ENCODE measurements at places on chromosomes 13 and 19.

DNA sequence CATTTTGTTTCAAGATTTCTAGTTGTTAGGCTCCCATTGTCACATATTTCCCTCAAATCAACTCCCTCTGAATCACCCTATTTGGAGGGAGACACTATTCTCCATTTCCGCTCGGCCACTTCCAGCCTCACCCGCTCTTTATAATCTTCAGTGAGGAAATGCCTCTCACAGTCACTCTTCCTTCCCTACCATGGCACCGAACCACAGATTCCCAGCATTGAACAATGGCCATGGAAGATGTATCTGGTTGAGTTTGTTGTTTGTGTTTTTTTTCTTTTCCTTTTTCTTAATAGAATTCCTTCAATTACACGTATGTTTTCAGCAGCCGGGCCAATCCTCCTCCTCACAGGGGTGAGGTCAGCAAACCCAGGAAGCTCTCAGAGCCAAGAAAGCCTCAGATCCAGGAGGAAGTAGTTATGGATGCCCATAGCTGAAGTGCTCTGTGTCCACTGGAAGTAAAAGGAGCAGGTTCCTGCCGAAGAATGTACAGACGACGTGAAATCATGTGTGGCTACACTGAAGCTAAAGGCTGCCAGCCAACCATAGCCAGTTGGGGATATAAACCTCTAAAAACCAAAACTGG lies 472.1 kb downstream of the FOXO1 start:
- DNase-seq, result no peak

DNA sequence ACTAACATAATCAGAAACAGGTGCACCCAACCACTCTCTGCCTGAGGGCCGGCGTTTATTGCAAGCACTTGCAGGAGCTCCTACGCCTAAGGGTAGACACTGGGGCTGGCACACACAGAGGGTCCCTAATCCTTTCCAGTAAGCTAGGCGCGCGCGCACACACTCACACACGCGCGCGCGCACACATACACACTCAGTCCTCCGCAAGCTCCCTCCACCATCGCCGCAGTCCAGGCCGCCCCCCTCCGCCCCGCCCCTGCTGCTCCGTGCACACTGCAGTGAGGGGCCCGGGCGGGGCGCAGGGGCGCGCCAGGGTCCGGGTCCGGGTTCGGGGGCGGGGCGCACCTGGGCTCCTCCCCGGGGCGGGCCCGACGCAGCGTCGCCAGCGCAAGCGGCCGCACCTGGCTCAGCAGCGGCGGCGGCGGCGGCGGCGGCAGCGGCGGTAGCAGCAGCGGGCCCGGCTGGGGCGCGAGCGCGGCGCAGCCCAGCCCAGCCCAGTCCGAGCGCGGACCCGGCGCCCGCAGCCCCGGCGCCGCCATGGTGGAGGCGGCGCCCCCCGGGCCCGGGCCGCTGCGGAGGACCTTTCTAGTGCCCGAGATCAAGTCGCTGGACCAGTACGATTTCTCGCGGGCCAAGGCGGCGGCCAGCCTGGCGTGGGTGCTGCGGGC lies at the start of gene CAMSAP3:
TSS of gene CAMSAP3 (plus strand) at position 398 of the 668 bp plus-strand sequence. CDS start at position 538, 140 bp downstream.
- no peak for DNase-seq

- no peak for DNase-seq
Measured at GRCh38 chr19:6710273-6711077, 10.0 kb downstream of the C3 start.

GRCh38 chr19:49395581-49396407 lies 7.7 kb downstream of the KASH5 start:
- DNase-seq, result no peak
